Astrocyte of the hippocampus (primary cell): ENCODE measurements at places on chromosomes 5 and 9.

DNA sequence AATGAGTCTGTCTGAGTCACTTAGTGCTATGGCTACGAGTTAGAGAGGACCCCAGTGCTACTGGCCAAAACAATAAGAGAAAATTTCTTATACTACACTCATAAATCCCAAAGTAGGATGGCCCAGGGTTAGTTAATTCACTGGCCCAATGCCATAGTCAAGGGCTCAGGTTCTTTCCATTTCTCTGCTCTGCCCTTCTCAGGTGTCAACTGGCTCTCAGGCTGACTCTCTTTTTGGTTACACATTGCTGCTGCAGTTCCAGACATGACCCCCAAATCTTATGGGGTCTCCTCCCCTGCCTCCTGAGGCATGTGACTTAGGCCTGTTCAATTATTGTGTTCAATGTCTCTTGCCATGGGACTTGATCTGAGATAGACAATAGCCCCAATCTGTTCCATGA, 70.4 kb downstream of the ARHGEF37 start:
- no peak for DNase-seq

DNA sequence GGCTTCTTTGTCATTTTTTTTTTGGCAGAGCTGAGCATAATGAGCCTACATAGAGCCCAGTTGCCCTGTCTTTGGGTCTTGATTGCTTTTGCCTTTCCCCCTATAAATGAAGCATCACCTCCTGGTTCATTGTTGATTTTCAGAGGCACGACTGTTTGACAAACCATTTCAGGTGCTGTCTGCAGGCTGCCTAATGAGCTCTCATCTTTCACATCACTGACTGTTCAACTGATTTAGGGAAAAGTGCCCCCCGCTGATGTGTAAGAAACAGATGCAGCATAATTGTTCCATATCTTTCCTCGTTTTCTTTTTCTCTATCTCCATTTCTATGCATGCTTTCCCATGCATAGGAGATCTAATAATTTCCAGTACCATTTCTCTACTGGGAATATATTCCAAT, 338.6 kb downstream of the TMEM38B start:
- DNase-seq = no peak

DNA sequence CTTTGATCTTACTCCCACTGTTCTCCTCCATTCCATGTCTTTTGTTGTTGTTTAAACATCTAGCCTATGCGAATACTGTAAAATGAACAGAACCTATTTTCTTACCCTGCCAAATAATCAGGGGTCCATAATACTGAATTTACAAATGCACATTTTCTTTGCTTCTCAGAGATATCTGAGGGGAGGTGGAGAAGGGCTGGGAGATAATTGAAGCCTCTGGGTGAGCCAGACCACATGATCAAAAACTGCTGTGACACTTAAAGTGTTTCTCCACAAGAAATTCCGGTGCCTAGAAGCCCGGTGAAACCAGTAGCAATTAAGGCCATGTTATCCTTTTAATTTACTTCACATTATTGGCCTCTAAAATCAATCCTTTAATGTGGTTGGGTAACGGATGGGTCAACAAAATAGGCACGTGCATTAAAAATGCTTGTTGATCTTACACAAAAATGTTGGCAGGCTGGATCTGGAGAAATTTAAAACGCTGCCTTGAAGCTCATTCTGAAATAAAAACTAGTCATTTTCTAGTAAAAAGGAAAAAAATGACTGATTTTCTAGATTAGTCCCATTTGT, 10.8 kb downstream of the SEMA6A start:
- no peak for DNase-seq

DNA sequence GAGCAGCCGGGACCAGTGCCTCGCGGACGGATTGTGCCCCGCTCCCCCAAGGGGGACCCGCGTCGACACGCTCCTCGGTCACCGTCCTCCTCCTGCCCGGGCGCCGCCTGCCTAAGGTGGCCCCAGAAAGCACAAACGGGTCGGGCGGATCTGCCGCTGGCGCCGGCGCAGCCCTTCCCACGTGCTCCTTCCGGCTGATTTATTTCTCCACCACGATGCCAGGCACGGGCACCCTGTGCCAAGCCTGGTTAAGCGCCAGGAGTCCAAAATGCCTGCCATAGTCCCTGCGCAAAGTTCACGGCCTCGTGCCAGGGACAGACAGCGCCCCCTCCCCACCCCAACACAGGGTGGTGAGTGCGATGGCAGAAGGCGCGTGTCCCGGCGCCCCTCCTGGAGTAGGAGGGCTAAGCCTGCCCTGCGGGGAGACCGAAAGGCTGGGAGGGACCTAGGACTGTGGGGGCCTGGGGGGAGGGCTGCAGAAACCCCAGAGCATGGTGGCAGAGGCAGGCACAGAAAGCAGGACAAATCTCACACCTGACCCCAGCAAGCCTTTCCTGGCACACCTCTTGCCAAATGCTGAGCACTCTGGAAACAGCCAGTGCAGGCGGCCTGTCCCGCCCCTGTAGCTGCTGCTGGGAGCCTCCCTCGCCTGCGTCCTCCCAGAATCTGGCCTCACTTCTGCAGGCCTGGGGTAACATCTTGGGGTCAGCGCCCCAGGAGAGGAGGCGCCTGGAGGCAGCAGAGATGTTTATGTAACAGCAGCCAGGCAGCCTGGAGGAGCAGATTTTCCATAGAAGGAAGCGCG, 1.1 kb upstream of the NOTCH1 start:
- peak; percentile 74 for DNase-seq

DNA sequence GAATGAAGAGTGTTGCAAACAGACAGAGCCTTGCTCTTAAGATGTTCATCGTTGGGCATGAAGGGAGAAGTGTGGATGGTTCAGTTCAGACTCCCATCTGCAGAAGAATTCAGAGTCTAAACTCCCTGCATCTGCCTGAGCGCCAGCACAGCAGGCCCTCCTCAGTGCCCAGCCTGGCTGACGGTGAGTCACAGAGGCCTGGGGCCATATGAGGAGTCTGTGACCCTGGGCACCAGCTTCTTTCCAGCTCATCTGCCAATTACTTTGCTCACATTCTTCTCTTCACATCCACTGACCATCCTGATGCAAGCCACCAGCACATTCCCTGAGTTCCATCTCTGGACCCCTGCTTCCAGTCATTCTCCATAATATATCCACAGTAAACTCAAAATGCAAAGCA, 401.1 kb upstream of the TRPC7 start:
- DNase-seq = peak; percentile 12

GRCh38 chr5:33711094-33711679, 180.6 kb downstream of the ADAMTS12 start:
- DNase-seq = no peak

DNA sequence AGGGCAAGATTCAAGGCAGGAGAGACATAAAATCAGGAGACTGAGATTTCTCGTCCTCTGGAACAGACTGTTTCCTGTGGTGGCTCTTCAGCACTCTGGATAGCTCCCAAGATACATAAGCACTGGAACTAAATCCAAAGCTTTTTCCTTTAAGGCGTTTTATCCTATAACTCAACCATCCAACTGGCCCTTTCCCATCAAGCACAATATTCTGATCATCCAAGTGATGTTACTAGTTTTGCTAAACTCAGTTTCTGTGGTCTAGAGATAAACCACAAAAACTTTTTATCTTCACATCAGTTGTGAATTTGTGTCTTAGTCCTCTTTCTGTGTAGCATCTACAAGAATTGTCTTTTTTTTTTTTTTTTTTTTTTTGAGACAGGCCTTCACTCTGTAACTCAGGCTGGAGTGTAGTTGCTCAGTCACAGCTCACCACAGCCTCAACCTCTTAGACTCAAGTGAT, 299.4 kb downstream of the COX7C start:
- peak; percentile 66 for DNase-seq
